ENCODE measurements at places on chromosomes 6 and 20. TPM values are rescaled to one million over a fixed set of nuclear protein-coding genes. Genes with fewer than 3 reads are reported as not detected.

Gene COMMD7
- 38.5 TPM for total RNA-seq

Gene SNX21
- 26.7 TPM for total RNA-seq

Gene NOP56
- total RNA-seq: 69.2 TPM

Gene MMP24OS
- 65.0 TPM for total RNA-seq

Gene GMPR
- total RNA-seq: 80.6 TPM

Gene CEP57L1
- total RNA-seq: 10.0 TPM

Gene ADTRP
- total RNA-seq: 0.42 TPM

Gene CENPW
- 0.66 TPM for total RNA-seq

Gene CCN6
- not detected for total RNA-seq

DNA sequence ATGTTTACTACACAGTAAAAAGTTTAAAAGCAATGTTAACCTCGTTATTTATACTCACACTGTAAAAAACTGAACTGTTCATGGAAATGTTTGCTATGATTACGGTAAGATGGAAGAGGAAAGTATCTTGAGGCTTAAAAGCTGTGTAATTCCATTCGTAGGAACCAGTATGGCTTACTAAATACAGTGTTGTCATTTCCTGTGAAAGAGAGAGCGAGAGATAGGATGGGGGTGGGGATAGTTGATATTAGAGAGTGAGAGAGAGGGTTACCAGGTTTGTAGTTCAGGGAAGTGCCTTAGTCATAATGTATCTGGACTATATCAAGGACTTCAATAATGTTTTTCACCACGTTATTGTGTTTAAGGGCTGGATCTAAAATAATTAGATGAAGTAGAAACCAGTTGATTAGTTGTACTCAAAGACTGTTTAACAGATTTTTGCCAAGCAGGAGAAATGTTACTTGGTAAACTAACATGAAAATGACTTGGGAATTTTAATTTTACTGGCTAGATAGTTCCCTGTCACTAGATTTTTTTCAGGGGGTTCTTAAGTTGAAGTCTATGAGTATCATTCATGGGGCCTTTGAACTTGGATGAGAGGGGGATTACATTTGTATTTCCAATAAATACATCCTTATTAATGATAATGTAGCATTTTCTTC is 30.4 kb downstream of the AFDN start:
- DNase-seq: no peak

DNA sequence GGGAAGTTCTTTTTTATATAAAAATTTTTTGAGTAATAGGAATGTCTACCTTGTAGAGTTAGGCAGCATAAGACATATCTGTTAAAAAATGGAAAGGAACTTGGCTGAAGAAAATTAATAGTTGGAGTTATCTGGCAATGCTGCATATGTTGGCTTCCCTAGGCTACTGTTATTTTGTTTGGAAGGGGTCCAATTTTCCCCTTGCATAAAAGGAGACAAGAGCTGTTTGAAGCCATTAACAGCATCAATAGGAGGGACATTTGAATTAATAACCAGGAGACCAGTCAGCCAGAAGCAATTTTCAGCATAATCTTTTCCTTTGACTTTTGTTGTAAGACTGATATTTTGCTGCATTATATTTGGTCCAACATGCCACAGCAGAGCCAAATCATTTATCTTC is 80.9 kb upstream of the TAB2 start:
- no peak for DNase-seq

DNA sequence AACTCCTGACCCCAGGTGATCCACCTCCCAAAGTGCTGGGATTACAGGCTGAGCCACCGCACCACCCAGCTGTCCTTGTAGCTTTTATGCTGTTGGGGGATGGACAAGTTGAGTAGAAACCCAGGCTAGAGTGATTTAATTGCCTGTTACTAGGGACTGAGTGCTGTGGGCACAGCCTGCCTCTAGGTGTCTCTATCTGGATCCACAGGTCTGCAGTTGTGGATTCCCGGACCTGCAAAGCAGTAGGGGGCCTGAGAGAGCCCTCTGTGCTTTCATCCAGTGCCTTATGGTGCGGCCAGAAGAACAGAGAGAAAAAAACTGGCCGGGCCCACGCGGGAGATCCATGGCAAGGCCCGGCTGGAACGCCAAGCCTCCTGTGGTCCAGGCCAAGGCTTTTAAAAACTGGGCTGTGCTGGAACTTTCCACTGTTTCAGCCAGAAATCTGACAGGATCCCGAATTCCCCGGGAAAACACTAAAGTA is 5.2 kb downstream of the SIRPA start:
- DNase-seq: peak; percentile 70

GRCh38 chr6:37615564-37616340 is 81.9 kb downstream of the MDGA1 start:
- DNase-seq: no peak

DNA sequence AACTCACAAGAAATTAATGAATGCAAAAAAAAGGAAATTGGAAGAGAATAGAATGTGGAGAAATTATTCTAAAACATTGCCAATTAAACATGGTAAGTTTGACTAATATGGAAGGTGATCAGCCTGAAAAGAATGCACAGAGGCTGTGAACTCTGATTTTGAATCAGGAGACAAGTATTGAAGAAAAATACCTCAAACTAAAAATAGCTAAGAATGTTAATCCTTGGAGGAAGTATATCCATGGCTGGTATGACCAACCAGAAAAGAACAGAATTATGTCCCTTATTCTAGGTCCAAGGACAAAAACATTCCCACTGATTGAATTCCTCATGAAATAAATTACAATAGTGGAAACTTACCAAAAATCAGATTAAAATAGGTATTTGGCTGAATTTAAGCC is 7.3 kb upstream of the RIMS1 start:
- DNase-seq: no peak

GRCh38 chr20:48851579-48851978 is 23.8 kb upstream of the PREX1 start:
- no peak for DNase-seq

GRCh38 chr6:20481281-20481680 is 53.0 kb upstream of the CDKAL1 start:
- DNase-seq: no peak

DNA sequence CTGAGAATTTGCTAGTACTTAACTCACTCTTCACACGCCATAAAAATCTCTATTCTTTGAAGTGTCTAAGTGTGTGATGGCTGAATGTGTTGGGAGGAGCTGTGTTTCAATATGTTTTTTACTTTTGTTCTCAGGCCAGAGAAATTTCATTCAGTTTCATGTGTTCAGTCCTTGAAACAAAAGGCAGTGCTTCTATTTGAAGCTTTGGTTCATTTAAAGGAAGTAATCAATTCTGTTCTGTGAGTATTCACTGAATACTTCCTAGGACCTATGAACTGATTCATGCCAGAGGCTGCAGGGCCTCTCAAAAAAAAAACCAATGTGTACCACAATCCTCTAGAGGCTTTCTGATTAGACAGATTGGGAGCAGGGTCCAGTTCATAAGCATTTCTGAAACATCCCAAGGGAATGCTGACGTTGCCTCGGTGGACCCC is 12.4 kb upstream of the F13A1 start:
- no peak for DNase-seq

DNA sequence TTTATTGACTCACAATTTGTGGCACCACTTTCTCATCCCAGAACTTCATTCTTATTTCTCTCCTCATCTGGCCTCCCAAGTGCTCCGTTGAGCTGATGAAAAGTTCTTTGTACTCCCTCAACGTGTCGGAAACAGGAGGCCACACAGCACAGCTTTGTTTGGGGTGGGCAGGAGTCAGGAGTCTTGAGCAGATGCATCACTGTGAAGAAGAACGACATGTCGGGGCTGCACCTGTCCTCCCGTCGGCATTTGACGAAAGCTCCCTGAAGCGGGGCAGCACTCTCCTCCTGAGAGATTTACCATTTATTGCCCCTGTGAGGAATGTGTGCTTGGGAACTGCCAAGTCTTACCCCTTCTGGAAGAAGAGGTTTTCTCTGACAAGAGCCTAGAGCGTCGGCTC is 28.1 kb downstream of the TAF8 start:
- DNase-seq: no peak

DNA sequence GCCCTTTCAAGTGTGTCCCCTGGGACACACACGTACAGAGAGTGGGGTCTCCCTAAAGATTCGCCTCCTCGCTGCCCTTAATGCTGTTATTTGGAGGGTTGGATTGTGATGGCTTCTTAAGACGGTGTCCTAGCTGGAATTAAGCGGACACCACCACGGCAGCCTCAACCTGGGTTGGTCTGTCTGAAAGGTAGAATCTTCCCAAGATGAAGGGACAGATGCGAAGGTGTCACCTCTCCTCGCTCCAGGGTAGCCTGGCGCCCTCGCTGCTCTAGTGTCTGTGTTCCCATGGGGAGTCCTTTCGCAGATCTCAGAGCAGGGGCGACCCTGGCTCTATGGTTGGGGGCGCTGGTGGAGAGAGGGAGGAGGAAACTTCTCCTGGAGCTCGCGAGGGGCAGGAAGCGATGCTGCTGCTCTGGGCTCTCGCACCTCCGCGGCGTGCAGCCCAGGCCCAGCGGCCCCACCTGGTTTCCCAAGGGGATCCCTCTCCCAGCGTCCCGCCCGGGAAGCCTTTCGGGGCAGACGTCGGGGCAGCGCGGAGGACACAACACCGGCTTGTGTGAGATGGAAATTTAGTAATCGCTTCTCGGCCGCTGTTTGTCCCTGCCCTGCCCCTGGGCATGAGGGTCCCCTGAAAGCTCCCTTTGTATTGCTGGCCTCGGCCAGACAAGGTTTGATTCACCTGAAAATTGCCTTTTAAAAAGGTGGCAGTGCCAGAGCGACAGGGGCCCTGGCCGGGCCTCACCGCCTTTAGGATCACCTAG is 1.7 kb downstream of the RSPO3 start:
- peak; percentile 47 for DNase-seq

DNA sequence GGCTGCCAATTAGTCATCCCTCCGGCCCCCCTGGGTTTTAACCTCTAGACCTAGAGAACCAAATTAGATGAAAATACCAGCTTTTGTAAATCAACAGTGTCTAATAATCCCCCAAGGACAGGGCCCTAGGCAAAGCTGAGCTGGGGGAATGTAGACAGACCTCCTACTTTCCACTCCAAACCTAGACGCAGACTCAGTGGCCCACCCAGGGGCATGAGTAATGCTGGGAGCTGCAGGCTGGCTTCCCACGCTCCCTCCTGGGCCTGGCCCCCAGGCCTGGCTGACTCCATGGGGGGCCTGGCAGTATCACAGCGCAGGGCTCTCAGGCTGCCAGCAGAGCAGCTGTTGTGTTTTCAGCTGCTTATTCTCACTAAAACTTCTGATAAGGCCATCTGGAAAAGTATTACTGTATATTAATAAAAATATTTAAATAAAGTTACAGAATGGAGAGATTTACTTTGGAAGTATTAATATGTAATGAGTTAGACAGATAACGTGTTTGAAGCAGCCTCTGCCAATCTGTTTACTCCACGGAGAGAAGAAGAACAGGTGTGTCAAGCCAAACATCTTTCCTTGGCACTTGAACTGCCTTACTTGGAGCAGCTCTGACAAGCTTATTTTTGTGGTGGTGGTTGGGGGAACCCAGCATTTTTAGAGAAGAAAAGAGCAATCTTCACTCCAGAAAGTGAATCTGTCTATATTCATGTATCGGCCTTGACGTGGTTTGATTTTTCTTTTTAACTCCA is 144.0 kb upstream of the AGPAT4 start:
- peak; percentile 80 for DNase-seq

- no peak for DNase-seq
These were observed 195.3 kb upstream of the KCNK16 start for GRCh38 chr6:39517756-39518155.

- DNase-seq: no peak
These were observed 93.5 kb upstream of the KCNK16 start for GRCh38 chr6:39416026-39416425.

DNA sequence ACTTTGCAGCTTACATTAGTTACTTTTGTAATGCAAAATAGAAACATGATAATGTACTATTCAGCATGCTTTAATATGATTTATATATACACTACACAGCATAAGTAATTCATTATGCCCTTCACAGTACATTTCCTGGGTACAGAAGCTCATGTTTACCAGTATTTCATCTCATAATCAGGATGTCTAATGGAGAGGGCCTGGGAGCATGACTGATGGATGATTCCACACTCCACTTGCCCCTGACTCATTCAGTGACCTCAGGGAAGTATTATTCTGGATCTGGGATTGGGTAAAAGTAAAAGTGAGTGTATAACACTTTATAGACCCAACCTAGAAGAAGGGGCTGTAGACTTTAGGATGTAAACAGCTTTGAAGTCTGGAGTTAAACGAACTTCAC is 31.4 kb upstream of the BACH2 start:
- DNase-seq: no peak

GRCh38 chr6:143034689-143035334 is 25.9 kb upstream of the AIG1 start:
- no peak for DNase-seq

- DNase-seq: peak; percentile 56
These were observed 15.5 kb downstream of the MRPS18A start for GRCh38 chr6:43671801-43672690.

DNA sequence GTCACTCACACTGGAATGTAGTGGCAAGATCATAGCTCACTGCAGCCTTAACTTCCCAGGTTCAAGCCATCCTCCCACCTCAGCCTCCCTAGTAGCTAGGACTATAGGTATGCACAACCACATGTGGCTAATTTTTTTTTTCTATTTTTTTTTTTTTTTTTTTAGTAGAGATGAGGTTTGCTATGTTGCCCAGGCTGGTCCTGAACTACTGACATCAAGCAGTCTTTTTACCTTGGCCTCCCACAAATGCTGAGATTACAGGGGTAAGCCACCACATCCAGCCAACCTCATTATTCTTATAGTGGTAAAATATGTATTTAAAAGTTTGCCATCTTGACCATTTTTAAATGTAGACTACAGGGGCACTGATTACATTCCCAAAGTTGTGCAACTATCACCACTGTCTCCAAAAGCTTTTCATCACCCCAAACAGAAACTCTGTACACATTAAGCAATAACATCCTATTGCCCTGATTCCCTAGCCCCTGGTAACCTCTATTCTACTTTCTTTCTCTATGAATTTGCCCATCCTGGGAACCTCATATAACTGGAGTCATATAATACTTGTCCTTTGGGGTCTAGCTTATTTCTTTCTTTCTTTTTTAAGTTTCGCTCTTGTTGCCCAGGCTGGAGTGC is 268.0 kb upstream of the JARID2 start:
- DNase-seq: no peak

DNA sequence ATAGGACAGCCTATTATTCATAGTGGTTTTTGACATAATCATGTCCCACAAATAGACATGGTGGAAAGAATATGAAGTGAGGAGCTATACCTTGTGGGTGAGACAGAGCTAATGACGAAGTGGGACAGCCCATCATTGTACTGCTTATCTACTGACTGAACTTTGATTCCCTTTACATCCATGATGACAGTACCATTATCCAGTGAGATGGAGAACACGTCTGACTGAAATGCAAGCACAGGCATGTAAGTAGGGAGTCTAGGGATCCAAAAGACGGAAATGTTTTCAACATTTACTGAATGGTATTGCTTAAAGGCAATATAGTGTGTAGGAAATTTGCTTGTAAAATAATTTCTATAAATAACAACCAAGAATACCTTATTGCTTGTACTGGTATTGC is 43.5 kb downstream of the FAM229B start:
- no peak for DNase-seq

GRCh38 chr6:46453216-46453615 is 38.0 kb downstream of the RCAN2 start:
- no peak for DNase-seq

Data from right cardiac atrium (tissue), 5 donors.